Activated CD4-positive, alpha-beta T cell treated with anti-CD3 and anti-CD28 coated beads, Interleukin-2, amount 10 ng/mL, durations not matched to agents 7 days and 5 days (primary cell): ENCODE measurements at places on chromosomes 16 and 17.

DNA sequence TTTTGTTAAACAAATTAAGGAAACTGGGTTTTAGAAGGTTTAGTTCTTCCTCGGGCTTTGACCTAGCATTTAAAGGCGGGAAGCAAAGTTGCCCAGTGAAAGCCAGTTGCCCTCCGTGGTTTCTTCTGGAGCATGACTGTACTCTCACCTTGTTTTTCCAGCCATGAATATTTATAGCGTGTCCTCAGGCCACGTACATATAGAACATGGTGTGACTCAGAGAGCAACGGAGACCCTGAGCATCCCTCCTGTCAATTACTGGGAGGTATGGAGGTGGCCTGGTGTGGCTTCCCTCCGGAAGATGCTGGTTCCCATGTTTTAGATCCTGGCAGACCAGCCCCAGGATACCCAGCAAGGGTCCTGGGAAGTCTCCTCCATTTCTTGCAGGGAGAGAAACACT lies 48.4 kb downstream of the AKAP1 start:
- DNase-seq = no peak

DNA sequence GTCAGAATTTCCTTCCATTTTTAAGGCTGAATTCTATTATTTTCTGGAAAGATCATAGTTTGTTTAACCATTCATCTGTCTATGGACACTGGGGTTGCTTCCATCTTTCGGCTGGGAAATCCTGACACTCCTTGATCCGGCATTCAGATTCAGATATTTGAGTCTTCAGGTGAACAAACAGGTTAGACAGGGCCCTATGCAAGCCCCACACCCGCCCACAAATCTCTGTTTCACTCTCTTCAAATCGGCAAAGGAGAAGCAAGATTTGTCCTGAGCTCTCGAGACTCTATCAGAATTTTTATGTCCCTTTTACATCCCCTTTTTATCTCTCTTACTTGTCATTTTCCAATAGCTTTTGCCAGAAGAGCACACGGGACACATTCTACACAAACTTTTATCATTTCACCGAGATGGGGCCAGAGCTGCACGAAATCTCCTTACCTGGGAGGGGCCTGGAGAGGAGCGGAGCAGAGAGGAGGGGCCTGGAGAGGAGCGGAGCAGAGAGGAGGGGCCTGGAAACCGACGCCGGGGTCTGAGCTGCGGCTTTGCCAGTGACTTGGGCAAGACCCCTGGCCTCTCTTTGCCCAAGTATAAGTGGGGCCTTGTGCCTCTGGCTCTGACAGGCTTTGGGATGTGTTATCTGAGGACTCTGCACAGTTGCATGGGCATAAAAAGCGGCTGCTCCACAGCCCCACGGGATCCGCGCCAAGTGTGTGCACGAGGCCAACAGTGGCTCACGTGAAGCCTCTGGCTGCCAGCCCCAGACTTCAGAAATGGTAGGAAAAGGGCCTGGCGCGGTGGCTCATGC lies 54.3 kb upstream of the RBFOX3 start:
- DNase-seq = no peak

- no peak for DNase-seq
Measured at GRCh38 chr17:73072219-73072962, 20.1 kb downstream of the SLC39A11 start.

- DNase-seq = no peak
Measured at GRCh38 chr16:81618661-81619060, 160.4 kb upstream of the PLCG2 start.

DNA sequence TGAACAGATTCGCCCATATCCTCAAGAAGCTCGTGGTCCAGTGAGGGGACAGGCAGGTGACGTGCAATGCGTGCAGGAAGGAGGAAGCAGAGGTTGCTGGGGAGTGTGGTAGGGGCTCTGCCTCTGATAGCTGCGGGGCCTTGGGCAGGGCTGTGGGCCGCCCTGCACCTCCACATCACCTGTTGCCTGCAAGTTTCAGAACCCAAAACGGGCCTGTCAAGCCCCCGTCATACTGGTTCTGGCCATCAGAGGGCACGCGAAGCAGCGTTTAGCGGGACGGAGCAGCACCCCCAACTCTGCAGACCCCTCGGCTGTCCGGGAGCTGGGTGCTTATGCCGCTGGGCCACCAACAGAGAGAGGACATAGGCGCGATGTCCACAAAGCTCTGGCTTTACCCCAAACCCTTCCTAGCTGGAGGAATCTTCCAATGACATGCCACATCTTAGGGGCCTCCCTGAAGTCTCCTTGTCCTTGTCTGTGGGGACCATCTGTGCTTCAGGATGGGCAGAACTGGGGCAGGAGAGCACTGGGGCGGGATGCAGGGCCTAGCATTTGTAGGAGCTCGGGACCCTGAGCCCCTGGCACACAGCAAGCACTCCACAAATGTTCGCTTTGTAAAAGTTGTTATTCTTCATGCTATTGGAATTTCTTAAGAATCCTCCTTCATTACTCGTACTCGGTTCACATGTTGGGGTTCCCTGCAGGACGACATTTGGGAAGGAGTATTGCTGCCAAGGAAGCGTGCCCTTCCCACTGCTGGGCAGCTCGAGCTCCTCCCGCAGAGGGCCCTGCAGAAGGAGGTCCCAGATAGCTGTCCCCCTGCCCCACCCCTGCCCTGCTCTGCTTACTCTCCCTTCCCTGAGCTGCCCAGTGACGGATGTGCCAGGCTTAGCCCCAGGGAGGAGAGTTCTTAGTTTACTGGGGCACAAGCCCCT lies 64.3 kb downstream of the CNGB1 start:
- peak; percentile 28 for DNase-seq

DNA sequence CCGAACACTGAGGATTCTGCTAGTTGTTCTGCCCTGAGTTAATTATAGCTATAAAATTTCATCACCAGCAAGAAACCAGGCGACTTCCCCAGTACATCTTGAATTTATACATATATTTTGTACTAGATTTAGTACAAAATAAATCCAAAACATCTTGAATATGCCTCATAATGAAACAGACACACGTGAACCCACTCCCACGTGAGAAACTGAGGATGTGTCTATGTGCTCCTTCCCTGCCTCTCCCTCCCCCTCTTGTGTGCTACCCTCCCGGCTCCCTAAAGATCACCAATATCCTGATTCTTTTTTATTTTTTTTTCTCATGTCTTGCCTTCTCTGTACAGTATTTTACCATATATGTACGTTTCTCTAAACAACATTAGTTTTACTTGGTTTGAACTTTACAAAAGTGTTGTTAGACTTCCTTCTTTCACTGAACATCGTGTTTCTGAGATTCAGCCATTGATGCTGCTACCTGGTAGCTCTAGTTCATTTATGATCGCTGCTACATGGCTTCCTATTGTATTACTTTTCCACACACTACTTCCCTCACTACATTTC lies 1.1 kb upstream of the LCMT1 start:
- peak; percentile 48 for DNase-seq

GRCh38 chr17:81123052-81124048 lies 42.0 kb upstream of the PVALEF start:
- no peak for DNase-seq

- DNase-seq = no peak
Measured at GRCh38 chr17:27473190-27473747, 17.0 kb downstream of the KSR1 start.

- no peak for DNase-seq
Measured at GRCh38 chr17:46722662-46723285, 95.7 kb downstream of the WNT3 start.

DNA sequence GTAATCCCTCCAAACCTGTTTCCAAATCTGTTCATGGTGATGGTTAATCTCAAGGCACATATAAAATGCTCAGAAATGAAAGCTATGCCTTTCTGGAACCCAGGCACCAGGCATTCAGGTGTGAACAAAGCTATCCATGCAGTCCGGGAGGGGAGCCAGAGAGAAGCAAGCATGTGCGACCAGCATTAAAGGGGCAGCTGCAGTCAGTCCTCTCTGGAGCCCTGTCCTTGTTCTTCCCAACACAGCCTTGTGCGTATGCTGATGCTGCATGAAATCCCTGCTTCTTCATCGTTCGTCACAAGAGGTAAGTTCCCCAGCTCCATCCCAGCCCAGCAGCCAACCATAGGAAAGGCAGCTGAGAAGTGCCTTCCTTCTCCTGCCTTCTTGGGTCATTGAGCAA lies 148.7 kb downstream of the GRIN2A start:
- DNase-seq = no peak

DNA sequence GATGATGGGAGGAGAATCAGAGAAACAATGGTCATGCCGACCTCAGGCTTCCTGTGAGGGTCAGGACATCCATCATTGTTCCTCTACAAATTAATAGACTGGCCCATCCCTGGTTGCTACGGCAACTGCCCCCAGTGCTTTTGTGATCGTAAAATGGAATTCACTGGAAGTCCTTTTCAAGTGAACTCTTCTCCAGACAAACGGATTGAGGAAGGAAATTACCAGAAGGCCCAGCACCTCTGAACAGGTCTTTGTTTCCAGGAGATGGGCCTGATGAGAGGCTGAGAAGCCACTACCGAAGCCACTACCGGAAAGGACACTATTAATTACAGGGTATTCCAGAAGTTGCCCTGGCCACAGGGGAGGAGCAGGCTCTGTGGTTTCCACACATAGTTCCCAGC lies 126.0 kb downstream of the MGAT5B start:
- no peak for DNase-seq

DNA sequence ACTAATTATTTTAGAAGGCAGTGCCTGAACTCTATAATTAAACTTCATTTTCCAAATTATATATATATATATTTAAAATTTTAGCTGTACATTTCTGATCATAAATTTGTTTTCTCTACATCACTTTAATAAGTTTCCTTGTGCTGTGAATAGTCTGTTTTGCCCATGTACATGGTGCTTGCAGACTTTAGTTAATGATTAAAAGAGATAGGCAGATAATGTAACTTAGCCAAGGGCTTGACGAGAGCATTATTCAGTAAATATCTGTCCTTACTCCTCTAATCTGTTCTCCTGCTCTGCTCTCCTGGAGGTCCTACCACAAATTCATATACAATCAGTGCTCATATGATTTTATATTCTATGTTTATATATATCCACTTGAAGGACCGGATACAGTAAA lies 595.2 kb upstream of the KIF2B start:
- DNase-seq = no peak

GRCh38 chr17:32565401-32565800 lies 78.6 kb downstream of the CDK5R1 start:
- no peak for DNase-seq

GRCh38 chr16:77402118-77402517 lies 32.7 kb downstream of the ADAMTS18 start:
- no peak for DNase-seq

GRCh38 chr17:48641541-48642058 lies 15.4 kb upstream of the HOXB9 start:
- no peak for DNase-seq

GRCh38 chr17:15432807-15433611 lies 34.4 kb downstream of the CDRT4 start:
- no peak for DNase-seq

DNA sequence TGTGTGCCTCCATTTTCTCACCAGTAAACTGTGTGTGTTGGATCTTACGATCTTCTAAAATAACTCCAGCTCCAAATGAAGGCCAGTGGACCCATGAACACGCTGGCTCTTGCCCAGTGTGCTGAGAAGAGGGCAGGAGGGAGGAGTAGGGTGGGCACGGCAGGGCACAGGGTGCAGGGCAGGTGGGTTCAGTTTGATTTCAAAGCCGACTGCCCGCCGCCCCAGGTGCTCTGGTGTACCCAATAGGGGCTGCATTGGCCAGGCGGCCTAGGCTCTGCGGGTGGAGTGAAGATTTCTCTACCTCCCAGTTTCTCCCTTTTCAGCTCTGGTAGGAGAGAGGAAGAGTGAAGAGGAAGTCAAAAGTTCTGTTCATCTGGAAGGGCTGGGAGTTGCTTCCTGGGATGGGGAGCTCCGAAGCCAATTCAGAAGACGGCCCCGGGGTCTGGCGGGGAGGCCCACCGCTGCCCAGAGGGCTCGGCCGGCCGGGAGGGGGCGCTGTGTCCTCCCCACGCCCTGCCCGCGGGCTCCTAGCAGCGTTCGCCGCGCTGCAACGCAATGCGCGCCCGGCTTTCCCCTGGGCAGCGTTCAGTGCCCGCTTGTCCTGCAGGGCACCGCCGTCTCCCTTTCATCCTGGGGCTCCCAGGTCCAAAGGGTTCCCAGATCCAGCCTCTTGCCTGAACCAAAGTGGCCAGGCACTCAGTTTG lies 1.1 kb upstream of the CRHR1 start:
- DNase-seq = no peak

- DNase-seq = peak; percentile 39
Measured at GRCh38 chr17:82647593-82648164, 565 bp downstream of the WDR45B start.

DNA sequence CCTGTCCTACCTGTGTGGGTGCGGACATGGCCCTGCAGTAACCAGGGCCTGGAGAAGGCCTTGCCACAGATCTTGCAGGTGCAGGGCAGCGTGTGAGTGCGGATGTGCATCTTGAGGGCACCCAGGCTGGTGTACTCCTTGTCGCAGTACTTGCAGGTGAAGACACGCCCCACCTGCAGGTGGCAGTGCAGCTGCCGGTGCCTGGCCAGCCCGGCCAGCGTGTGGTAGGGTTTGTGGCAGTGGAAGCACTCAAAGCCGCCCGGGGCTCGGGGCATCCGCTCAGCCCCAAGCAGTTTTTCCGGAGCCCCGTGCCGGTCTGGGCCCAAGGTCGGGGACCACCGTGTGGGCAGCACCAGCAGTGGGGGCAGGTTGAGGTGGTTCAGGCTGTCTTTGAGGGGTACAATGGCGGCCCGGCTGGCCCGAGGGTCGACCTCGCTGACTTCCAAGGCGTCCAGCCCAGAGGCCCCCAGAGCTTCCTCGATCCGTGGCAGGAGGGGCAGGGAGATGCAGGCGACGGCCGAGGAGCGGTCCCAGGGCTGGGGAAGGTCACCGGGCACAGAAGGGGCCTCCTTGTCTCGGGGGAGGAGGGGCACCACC lies 5.1 kb downstream of the SNAI3 start:
- peak; percentile 52 for DNase-seq

DNA sequence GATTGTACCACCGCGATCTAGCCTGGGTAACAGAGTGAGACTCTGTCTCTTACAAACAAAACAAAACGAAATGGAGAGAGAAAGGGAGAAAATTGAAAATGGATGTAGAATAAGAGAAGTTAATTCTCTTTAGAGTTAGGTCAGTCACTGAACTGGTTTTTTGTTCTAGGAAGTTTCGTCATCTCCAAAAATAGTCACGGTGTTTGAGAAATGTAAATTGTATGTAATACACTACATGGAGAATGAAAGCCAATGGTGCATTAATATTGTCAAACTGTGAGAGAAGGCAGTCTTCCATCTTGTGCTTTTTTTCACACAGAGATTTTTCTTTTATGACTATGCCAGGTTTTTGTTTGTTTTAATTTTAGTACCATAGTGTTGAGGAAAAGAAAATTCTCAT lies 145.9 kb downstream of the BCAS3 start:
- DNase-seq = no peak

- no peak for DNase-seq
Measured at GRCh38 chr17:13209081-13209480, 191.3 kb upstream of the ELAC2 start.

DNA sequence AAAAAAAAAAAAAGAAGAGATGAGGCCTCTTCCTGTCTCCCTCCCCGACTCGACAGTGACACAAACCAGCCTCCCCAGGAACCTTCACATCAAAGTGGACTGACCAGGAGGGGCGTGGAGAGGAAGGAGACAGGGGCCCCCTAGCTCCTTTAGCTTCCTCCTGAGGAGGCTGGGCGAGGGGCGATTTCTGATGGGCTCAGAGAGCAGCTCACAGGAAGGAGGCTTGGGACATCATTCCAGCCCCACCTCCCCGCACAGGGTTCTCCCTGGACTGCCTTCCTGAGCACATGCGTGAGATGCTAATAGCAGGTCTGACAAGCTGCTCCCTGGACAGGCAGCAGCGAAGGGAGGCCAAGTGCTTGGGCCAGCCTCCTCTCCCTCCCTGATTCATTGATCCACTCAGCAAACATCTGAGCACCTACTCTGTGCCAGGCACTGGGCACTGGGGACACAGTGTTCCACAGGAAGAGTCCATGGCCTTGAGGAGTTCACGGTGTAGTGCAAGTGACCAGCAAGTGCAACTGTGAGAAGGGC lies 14.4 kb upstream of the DOK4 start:
- DNase-seq = peak; percentile 45
